ENCODE measurements at places on chromosomes 2 and 18.

GRCh38 chr2:69073928-69074570 is 61.1 kb downstream of the ANTXR1 start:
- DNase-seq: no peak

DNA sequence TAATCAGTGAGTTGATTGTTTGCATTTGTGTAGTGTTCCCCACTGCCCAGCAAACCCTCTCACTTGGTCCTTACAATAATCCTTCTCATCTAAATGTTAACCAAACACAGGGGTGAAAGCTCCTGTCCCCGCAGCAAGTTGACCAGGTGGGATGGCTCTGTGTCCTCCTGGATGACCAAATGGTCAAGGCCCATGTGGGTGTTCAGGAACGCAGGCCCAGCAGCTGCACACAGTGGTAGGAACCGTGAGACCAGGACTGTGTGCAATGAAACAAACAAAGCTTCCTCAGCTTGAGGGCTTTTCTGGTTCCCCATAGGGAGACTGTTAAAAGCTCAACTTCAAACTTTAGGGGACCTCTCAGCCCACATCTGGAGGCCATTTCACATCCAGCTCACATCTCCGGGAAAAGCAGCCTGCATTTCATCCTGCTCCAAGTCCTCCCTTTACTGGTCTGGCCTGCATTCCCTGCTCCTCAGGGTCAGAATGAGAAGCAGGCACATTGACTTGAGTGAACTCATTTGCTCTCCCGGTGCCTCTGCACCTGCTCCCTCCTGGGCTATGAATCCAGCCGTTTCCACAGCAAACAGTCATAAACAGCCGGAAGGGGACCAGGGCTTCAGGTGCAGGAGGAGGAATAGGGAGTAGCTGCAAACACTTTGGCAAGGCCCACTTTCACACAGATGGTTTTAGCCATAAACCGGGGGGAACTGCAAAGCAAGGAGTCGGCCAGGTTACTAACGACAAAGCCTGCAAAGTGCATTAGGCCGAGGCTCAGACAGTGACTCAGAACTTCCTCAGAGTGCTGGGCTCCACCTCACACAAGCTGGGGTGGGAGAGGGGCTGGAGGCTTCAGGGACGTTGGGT is 144.7 kb downstream of the CAPN13 start:
- DNase-seq: no peak

DNA sequence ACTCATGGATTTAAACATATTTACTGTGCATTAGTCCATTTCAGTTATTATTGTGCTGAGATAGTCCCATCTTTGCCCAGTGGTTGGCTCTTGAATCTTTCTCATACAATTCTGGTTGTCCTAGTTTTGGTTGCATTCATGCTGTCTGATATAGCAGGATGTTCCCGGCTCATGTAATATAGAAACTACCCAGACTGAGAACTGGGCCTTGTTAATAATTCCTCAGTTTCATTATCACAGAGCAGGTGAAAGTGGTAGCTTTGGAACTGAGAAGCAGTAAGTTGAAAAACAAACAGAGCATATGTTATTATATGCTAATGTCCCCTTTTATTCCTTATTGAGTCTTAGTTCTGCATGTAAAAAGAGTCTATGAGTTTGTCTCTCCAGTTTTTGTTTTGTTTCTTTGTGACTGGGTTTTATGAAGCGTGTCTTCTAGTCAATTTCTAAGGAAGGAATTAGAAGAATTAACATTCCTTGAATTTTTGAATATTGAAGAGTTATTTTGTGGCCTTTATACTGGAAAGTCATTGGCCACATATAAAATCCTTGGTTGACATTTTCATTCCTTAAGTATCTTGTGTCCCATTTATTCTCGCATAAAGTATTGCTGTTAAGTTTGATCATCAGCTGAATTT is 43.3 kb downstream of the EIF5B start:
- no peak for DNase-seq

GRCh38 chr2:27887830-27888229 is 2.4 kb downstream of the RBKS start:
- DNase-seq: no peak

- DNase-seq: no peak
Observed at GRCh38 chr2:225310745-225311144, 88.8 kb upstream of the NYAP2 start.

Measured in stimulated activated CD4-positive, alpha-beta T cell treated with anti-CD3 and anti-CD28 coated beads, Interleukin-1b, Interleukin-23, amount 100 ng/mL, for 48 hours (primary cell).